ENCODE measurements at places on chromosomes 6 and 20.

GRCh38 chr6:90109141-90109540, 187.5 kb downstream of the BACH2 start:
- DNase-seq: no peak

DNA sequence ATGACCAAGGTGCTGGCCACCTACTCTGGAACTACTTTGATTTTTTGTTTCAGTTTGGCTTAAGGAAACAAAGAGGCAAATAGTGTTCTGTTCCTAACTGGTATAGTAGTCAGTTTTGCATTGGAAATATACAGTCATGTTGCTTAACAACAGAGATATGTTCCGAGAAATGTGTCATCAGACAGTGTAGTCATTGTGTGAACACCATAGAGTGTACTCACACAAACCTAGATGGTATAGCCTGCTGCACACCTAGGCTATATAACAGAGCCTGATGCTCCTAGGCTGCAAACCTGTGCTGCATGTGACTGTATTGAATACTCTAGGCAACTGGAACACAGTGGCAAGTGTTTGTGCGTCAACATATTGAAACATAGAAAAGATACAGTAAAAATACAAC, 80.4 kb downstream of the ARID1B start:
- DNase-seq: no peak

DNA sequence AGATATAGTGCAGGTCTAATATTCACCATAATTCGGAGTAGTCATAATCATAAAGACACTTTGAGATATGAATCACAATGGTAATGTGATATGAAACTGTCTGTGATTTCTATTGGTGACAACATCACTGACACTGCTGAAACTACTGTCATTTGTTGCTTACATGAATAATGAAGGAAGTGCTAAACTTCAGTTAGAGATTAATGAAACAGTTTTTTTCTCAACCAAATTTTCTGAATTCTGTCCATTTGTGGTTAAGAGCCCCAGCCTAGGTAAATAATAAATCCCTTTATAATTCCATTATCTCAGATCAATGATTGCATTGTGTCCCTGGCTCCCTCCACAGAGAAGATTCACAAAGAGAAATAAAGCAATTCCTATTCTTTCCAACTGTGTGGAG, 122.6 kb downstream of the HIVEP2 start:
- no peak for DNase-seq

DNA sequence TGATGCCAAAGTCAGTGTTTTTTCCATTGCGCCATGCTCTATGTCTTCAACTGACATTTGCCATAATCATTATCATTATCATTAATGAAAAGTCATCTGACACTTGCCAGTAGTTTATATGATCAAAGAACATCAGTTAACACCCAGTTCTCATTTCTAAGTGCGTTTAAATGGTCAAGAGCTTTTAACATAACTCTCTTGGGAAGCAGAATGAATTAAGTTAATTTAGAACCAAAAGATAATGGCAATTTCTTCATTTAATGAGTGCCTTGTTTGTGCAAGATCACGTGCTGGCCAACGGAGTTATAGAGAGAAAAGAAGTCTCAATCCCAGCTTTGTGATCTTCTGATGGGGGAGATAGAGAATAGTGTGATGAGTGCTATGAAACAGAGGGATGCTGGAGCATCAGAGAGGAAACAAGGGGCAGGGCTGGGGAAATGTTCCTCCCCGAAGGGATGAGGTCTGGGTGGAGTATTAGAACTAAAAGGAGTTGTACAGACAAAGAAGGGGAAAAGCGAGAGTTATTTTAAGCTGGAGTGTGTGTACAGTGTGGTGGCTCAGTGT, 20.3 kb downstream of the ANKS1A start:
- no peak for DNase-seq

GRCh38 chr6:121944354-121944753, 455.1 kb upstream of the HSF2 start:
- no peak for DNase-seq

DNA sequence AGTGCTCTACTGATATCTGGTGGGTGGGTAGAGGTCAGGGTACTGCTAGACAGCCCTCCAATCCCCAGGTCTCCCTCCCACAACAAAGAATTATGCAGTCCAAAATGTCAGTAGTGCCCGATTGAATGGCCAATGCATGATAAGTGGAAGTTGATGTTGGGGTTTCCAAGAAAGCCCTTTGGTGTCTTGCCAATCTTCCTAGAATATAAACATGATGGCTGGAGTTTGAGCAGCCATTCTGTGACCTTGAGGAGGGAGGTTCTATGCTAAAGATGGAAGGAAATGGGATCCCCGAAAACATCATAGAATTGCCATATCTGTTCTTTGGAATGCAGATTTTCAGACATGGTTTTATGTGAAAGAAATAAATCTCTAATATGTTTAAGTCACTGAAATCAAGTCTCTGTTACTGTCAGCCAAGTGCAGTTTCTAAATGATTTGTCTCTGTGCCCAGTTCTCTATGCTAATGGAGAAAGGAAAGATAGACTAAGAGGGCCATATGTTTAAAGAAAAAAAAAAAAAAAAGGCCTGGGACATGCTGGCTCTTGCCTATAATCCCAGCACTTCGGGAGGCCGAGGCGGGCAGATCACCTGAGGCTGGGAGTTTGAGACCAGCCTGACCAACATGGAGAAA, 32.8 kb upstream of the PTPN1 start:
- no peak for DNase-seq

- DNase-seq: no peak
These were observed 74.7 kb upstream of the TNFAIP3 start for GRCh38 chr6:137792160-137793033.

GRCh38 chr20:59182401-59183044, 18.9 kb downstream of the ZNF831 start:
- DNase-seq: no peak

GRCh38 chr20:59932616-59933295, 681 bp downstream of the SYCP2 start:
- DNase-seq: no peak

GRCh38 chr6:7086488-7086887, 21.3 kb upstream of the RREB1 start:
- DNase-seq: no peak

GRCh38 chr6:99967052-99967451, 27.0 kb downstream of the MCHR2 start:
- no peak for DNase-seq

- no peak for DNase-seq
These were observed 477.0 kb upstream of the CHD6 start for GRCh38 chr20:42095221-42095620.

DNA sequence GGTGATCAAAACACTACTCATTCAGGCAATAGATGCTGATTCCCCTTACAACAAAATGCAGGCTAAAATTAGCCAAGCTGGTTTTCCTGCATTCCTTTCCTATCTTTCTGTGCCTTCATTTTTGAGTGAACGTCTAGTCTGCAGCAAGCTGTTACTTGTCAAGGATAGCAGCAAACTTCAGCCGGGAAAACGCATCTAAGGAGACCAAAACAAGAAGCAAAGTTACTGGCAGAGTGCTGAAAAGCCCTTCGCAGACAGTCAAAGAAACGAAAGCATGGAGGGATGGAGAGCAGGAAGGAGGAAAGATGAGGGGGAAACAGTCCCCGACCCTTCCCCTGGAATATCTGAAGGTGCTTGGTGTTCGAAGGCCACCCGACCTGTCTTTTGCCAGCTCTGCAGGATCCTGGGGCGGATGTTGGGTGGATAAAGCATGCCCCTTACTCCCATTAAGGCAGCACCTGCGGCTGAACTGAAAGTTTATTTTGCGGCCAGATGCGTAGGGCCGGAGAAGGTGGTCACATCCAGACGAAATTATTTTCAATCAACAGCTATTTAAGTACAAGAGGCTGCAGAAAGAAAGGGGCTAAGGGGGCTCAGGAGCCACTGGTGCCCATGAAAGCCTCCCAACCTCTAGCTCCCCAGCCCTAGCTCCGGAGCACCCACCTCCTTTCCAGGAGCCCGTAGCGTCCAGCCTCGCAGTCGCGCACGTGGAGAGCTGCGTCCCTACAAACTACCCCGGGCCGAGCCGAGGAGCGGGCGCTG, 538 bp downstream of the FERMT1 start:
- no peak for DNase-seq

GRCh38 chr6:132813173-132813856, 1.1 kb upstream of the RPS12 start:
- no peak for DNase-seq

- no peak for DNase-seq
These were observed 13.3 kb upstream of the ENPP5 start for GRCh38 chr6:46184114-46184513.

DNA sequence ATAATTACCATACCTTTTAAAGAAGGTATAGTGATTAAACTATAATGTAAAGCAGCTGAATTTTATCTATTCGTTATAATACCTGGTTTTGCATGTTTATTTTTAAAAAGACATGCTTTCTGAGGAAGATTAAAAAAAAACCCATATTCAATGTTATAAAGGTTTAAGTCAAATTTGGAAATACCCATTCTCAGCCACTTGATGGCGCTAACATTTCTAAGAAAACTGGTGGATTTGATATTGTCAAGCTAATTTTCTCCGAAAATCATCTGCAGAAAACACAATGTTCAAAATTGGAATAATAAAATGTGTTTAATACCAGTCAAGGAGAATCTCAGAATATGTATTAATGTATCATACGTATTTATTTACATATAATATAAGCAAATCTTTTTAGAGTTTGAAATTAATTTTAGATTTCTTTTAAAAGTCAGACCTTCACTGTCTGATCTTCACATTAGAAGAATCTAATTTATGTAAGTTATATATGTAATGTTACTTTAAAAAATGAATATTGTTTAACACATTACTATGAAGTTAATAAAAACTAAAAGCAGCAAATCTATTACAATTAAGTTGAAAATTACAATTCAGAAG, 35.0 kb downstream of the SHPRH start:
- DNase-seq: no peak

- no peak for DNase-seq
These were observed 575.2 kb upstream of the JAG1 start for GRCh38 chr20:11248687-11249638.

DNA sequence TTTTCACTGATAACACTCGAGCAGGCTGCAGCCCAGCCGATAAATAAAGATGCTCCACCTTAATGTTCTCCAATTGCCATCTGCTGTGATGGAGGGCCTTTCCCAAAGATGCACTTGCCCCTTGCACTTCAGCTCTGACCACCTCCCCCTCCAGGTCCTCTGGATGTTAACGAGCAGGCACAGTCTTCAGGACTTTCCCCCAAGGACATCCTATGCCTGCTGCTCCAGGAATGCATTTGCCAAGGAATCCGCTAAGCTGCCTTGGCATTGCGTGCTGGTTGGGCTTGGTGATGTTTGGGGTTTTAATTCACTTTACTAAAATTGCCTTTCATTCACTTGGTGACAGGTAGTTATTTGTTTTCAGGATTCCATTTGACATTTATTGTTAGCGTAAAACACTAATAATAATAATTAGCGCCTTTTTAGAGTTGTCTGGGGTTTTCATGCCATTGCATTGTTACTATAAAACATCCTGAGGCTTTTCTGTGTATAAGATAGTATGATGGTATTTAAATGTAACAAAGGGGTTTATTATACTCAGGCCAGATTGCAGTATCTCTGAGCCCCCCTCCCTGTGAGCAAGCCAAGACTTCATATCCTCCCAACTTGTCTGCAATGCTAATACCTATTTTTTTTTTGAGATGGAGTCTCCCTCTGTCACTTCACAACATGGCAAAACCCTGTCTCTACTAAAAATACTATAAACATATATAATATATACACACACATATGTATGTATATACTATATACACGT, 66.7 kb upstream of the TSHZ2 start:
- no peak for DNase-seq

DNA sequence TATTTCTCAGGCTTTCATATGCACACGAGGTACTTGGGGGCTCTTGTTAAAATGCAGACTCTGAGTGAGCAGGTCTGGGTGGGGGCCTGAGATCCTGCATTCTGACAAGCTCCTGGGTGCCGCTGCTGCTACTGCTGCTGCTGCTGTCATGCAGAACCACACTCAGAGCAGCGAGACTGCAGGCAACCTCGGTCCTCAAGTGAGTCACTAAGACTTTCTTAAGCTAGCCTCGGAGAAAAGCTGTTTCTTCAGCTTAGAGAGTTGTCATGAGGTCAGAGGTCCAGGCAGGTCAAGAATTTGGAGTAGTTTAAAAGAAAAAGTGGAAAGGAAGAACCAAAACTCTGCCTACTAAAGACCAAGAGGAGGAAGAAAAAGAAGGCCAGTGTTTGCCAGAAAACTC, 92.9 kb downstream of the SPTLC3 start:
- no peak for DNase-seq

GRCh38 chr20:41408986-41409385, 42.4 kb upstream of the EMILIN3 start:
- no peak for DNase-seq

GRCh38 chr6:7155871-7156579, 48.3 kb downstream of the RREB1 start:
- no peak for DNase-seq

DNA sequence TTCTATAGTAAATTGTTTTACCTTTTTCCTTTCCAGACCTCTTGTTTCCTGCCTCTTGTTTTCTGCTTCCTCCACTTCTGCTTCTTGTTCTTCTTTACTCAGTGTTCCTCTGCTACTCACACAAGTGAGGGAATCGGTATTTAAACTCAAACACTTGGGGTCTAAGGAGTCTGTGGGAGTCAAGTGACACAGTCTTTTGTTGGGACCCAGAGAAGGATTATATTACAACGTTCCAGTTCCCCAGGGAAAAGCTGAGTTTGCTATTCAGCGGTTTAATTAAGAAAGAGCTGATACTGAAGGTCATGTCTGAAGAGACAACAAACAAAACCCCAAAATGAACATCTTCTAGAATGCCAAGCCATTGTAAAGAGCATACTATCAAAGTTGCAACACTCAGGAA, 107.8 kb upstream of the CITED2 start:
- DNase-seq: no peak

- no peak for DNase-seq
These were observed 227.4 kb downstream of the DLL1 start for GRCh38 chr6:170063431-170063830.

DNA sequence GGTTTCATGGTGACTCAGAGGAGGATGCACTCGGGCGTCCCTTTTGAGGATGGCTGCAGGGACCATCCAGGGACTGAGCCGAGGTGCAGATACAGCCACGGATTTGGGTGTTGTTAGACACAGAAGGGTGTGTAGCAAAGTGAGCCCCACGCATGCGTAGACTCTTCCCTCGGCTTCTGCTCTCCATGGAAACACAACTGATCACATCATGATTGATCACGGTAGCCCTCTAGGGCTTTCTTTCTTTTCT, 606 bp upstream of the ULBP1 start:
- no peak for DNase-seq

- no peak for DNase-seq
These were observed 14.3 kb upstream of the SERINC3 start for GRCh38 chr20:44536175-44536574.

Data from activated T-helper 1 cell treated with anti-CD3 and anti-CD28 coated beads, Interleukin-2, amount 50 U/mL, for 16 hours (primary cell).